Left renal pelvis (tissue), 4 donors: ENCODE measurements at places on chromosomes 7 and 10. TPM values are rescaled to one million over a fixed set of nuclear protein-coding genes. Genes with fewer than 3 reads are reported as not detected.

The TAF5 gene
- 7.5 TPM for polyA plus RNA-seq

The NODAL gene
- polyA plus RNA-seq = not detected

The LHPP gene
- 17.1 TPM for polyA plus RNA-seq

The COX19 gene
- polyA plus RNA-seq = 12.2 TPM

The WNT2 gene
- 0.27 TPM for polyA plus RNA-seq

The SRRM3 gene
- polyA plus RNA-seq = 0.66 TPM

The CDHR1 gene
- 1.2 TPM for polyA plus RNA-seq

DNA sequence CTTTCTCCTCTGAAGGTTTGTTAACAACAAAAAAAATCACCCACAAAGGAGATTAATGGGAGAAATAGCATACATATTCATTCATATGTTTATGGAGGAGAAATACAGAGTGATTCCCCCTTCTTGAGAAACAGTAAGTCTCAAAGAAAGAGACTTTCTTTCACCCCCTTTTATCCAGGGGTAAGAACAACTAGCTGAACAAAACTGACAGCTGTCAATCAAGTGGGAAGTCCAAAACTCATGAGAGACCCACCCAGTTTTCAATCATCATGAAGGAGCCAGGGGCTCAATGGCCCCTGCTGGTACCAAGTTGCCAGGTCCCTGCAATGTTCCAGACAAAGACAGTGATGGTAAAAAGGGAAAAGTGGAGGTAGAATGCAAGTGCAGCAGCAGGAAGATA, 1.9 kb upstream of the CYP3A43 start:
- no peak for DNase-seq

DNA sequence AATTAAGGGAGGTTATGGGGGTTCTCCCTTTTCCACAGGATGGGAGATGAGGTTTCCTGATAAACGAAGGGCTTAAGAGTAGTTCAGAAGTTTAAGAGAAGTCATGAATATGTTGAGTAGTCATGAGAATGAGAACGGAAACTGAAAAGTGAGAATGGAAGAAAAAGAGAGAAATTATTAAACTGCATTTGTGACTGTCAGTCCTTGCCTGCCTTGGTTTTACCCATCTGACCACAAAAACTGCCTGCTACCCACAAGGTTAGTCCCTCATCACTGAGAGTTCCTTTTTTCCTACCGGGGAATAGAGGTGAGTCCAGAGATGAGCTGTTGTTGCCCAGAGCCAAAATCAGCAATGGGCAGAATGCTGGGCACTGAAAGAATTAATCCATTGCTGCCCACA, 174.1 kb upstream of the BET1 start:
- DNase-seq = no peak

DNA sequence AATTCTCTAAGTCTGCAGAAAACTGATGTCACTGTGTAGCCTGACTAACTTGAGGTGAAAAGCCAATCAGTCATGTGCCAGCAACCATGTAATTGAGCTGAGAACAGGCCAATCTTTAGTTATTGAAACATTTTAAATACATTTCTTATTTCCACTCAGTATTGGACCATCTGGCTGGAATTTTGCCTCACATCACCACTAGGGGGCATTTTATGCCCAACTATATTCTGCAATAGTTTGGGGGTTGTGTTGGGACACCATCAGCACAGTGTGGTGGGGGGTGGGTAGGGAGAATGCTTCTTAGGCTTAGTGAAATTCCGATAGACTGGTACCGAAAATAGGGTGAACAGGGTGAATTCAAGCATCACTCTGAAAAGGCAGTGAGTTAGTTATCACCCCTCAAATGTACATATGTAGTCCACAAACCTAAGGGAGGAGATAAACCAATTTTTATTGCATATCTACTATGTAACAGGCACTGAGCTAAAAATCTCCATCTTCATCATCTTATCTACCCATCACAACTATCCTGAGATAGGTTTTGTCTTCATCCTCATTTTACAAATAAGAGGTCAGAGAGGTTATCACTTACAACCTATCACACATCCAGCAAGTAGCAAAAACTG, 17.8 kb downstream of the NPSR1 start:
- DNase-seq = no peak

- no peak for DNase-seq
These were observed 39.1 kb upstream of the RAB18 start for GRCh38 chr10:27464993-27465392.

- no peak for DNase-seq
These were observed 930 bp downstream of the GARIN1A start for GRCh38 chr7:128672927-128673517.

- no peak for DNase-seq
These were observed 26.1 kb upstream of the FAM221A start for GRCh38 chr7:23653942-23654341.

- no peak for DNase-seq
These were observed 456.5 kb downstream of the GATA3 start for GRCh38 chr10:8511026-8511425.

- DNase-seq = no peak
These were observed 14.1 kb upstream of the TAS2R41 start for GRCh38 chr7:143463556-143463955.

- DNase-seq = no peak
These were observed 339.9 kb downstream of the ARL4A start for GRCh38 chr7:13027321-13027720.

DNA sequence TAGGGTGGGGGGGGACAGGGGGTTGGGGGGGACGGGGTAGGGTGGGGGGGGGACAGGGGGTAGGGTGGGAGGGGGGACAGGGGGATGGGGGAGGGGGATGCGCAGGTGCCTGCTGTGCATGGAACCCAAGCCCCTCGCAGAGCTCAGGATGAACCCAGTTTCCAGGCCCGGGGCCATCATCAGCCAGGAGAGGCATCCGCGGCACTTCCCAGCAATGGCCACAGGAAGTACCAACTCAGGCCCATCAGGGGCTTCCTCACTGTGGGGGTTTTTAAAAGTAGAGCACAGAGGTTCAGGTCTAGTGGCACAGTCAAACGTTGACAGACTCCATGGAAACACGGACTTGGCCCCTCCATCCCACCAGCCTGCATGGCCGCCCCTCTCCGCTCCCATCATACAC, 172.7 kb downstream of the DIP2C start:
- no peak for DNase-seq

DNA sequence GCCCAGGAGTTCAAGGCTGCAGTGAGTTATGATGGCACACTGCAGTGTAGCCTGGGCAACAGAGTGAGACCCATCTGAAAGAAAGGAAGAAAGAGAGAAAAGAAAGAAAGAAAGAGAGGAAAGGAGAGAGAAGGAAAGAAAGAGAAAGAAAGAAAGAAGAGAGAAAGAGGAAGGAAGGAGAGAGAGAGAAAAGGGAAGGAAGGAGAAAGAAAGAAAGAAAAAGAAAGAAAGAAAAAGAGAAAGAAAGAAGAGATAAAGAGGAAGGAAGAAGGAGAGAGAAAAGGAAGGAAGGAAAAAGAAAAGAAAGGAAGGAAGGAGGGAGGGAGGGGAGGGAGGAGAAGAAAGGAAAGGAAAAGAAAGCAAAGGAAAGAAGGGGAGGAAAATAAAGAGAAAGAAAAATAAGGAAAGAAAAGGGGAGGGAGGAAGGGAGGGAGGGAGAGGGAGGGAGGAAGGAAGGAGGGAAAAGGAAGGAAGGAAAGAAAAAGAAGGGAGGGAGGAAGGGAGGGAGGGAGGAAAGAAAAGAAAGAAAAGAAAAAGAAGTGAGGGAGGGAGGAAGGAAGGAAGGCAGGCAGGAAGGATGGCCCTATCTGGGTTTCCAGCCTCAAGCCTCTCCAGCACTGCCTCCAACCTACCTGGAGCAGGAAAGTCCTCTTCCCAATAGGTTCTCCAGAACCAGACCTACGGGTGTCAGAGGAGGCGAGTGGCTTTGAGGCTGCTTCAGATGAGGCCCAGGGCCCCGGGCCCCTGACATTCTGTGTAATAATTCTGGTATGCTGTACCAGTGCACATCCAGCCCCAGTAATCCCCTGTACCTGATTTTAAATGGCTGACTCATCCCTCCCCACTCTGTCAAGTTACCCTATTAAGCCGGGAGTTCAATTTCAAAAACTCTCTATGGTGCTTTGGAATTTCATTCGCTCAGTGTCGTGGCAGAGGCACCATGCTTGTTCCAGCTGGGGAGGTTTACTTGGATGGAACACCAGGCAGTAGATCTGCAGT, 6.8 kb upstream of the PARD3 start:
- no peak for DNase-seq

DNA sequence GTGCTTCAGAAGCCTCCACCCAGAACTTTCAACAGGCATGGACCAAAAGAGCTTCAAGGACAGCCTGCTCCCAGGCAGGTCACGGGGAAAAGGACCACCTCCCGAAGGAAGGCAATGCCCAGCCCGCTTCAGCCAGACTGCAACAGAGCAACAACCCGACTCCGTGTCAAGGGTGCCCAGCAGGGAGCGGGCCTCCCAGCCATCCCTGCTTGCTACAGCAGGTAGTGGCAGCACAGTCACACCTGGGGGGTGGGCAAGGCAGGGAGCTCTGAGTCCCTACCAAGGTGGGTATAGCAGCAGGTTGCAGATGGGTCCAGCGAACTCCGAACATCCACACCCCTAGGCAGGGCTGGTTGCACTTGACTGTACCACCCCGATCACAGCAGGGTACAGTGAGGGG, 467.8 kb upstream of the PFKP start:
- no peak for DNase-seq

GRCh38 chr10:100773646-100774045, 28.3 kb downstream of the PAX2 start:
- no peak for DNase-seq
